ENCODE measurements at places on chromosomes 16 and 17.

GRCh38 chr17:78544881-78545755, 32.1 kb downstream of the DNAH17 start:
- no peak for DNase-seq

DNA sequence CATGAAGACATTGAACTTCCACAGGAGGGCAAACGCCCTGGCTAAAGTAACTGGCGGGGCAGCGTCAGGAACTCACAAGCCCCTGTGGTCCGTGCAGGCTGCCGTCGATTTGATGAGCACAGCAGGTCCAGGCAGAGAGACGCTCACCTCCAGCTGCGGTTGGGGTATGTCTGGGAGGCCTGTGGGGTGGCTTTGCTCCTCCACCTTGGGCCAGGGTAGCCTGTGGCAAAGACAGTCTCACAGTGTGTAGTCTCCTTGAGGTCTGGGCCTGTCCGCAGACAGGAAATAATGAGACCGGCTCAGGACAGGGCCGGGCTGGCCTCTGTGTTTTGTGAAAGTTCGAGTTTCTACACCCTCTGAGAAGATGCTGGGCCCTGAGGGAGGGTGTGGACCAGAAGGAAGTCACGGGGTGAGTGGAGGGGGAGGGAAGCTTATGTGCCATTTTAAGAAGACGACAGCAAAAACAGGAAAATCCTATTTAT, 103.3 kb downstream of the METRNL start:
- no peak for DNase-seq

DNA sequence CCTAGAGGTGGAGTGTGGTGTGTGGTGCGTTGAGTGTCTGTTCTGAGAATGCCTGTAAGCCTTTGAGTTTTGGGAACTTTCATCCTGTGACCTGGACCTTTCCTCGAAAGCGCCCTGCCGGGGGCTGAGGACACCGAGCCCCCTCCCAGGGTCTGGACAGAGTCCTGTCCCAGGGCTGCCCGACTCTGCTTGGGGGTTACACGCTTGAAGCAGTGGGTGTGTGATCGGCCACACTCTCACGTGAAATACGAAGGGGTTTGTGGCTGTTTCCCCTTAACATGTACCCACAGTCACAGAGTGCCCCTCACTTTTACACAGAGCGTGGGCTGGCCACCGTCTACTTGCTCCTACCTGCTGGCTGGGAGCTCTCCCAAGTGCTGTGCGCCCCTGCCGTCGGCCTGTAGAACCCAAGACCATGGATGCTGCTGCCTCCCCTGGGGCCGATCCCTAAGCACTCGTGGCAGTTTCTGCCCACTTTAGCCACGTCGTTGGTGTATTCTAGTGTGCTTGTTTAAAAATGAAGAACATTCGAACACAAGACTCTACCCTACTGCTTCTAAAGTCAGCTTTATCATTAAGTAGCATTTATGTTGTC, 6.8 kb downstream of the ZNF750 start:
- no peak for DNase-seq

- DNase-seq = no peak
Observed at GRCh38 chr17:62707425-62707739, 79.9 kb downstream of the MRC2 start.

- DNase-seq = no peak
Observed at GRCh38 chr16:84854759-84855158, 35.0 kb downstream of the CRISPLD2 start.

GRCh38 chr17:67700037-67700724, 17.6 kb upstream of the NOL11 start:
- DNase-seq = peak; percentile 6

GRCh38 chr17:14749269-14749668, 448.4 kb downstream of the HS3ST3B1 start:
- DNase-seq = no peak

DNA sequence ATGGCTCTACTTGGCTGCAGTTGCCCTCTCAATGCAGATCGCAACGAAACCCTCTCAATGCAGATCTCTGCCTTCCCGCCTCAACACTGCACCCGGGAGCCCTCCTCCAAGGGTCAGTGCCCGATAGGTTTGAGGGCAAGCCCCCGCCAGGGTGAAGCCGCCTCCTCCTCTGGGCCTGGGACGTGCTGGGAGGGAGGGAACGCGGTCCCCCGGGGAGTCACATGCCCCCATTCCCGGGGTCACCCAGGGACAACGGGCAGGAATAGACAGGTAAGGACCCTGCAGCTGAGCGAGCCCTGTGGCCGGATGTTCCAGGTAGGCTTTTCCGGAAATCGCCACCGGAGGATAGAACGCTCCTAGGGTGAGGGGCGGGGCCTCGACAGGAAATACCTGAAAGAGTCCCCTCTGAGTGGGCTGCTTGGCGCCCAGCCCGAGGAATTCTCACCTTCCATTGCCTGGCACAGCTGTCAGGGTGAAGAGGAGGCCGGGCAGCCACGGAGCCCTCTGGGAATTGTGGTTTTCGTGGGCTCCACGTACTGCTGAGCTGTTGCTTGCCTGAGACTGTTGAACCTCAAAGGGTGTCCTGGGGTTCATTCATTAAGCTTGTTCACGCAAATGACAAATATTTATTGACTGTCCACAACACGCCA, 12.8 kb downstream of the ZNF174 start:
- no peak for DNase-seq

GRCh38 chr16:62652441-62653120, 616.3 kb upstream of the CDH8 start:
- no peak for DNase-seq

DNA sequence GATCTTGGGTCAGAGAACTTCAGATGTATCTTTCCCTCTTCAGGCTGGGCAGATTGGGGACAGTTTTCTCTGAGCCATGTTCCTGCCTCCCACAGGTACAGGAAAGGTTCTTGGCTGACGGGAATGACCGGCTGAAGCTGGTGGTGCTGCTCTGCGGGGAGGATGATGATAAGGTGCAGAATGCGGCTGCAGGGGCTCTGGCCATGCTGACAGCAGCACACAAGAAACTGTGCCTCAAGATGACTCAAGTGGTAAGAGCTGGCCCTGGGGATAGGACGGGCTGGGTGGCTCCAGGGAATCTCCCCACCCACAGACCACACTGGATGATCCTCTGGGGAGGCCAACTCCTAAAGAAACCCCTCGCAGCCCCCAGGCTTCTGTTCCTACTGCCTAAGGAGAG, 10.9 kb downstream of the SLC35G3 start:
- no peak for DNase-seq

GRCh38 chr16:87499189-87499486, 6.3 kb upstream of the ZCCHC14 start:
- no peak for DNase-seq

- DNase-seq = no peak
Observed at GRCh38 chr17:19284005-19284959, 47.1 kb downstream of the EPN2 start.

DNA sequence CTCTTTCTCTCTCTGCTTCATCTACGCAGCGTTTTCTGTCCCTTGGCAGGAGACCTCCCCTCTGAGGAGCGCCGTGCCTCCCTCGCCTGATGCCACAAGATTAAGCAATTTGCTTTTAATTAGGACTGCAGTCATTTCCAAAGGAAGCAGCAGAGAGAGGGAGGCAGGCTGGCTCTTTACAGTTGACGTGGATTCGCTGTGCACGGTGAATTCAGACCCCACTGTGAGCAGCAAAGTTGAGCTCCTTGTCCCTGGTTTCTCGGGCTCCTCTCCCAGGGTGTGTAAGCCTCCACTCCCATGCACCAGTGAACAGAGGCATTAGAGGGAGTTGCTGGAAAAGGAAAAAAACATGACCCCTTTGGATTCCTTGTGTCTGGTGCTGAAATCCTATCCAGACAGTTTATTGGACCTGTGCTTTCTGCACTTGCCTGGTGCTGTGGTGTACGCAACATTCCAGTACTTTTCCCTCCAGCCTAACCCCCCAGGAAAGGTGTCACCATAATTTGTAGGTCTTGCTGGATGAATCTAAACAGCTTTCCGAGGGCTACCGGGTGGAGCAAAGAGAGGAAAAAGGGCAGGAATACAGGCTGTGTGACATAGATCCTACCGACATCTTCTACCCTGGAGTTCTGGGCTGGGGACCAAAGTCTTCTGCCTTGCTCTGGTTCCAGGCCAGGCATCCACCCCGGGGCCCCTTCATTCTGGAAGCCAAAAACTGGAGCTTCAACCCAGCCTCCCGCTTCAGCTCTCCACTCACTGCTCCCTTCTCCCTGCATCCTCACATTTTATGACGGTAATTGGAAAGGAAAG, 171.0 kb downstream of the MAF start:
- DNase-seq = no peak

DNA sequence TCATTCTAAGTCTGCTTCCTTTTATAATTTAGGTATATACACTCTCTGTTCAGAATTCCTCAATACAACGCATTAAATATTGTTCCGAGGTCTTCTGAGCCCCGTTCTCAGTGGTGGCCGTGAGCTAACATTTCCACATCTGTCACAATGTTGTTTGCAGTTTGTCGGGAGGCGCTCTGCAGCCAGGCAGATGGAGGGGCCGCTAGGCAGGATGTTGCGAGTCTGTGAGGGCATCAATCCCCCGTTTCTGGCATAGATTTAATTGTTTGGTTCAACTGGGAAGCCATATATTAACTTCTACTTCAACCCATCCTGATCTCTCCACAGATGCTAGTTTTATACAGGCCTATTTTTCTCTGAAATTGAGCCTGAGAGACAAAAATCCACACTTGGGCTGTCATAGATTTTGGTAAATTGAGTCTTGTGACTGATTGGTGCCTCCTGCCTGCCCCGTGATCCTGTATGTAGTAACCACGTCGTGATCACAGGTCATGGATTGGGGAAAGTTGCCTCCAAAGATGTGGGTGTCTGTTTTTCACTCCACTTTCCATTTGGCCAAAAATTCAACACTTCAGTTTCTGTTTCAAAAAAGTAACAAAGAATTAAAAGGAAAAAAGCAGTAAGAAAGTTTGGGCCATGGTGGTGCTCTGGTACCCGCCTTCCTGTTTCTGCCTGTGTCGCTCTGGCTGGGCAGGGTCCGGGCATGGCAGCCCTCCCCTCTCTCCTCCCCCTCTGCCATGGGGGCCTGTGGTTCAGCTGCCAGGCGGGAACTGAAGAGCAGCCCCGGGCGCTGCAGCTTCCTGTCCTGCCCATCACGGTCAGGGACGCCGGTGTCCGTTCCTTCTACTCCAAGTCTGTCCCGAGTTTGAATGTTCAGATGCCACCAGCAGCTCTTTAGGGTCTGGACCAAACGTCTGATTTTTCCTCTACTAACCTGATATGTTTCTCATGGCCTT, 41.5 kb downstream of the RPTOR start:
- no peak for DNase-seq

GRCh38 chr16:2253293-2253692, 1.9 kb upstream of the ECI1 start:
- DNase-seq = no peak

DNA sequence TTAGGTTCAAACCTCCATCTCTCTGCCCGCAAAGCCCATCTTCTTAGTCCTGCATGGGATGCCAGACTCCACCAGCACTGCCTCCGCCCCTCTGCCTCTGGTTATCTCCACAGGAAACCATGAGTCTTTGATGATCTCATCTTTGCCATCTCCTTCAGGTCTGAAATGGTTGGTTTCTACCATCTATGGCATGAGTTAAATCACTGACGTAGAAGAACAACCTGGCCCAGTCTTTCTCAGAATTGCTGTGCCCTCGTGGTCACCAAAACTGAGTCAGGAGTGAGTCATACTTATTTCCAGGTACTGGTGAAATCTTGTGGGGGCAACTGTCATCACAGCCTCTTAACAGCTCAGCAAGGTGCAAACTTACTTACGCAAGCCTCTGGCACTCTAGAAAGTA, 468.7 kb upstream of the C16orf82 start:
- DNase-seq = no peak

- DNase-seq = no peak
Observed at GRCh38 chr17:62045517-62045916, 19.6 kb downstream of the MED13 start.

GRCh38 chr16:88383401-88384221, 852 bp downstream of the ZNF469 start:
- no peak for DNase-seq

DNA sequence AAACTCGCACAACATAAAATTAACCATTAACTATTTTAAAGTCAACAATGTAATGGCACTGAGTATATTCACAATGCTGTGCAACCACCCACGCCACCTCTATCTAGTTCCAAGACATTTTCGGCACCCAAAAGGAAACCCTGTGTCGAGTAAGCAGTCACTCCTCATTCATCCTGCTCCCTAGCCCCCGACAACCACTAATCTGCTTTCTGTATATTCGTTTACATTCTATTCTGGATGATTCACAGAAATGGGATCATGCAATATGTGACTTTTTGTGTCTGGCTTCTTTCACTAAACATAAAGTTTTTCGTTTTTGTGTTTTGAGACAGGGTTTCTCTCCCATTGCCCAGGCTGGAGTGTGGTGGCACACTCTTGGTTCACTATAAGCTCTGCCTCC, 42.2 kb upstream of the HAPSTR1 start:
- no peak for DNase-seq

- DNase-seq = no peak
Observed at GRCh38 chr17:81034168-81034777, 678 bp upstream of the BAIAP2 start.

- DNase-seq = no peak
Observed at GRCh38 chr16:11276896-11277593, 765 bp upstream of the PRM2 start.

GRCh38 chr17:44197980-44198720, 1.5 kb downstream of the ATXN7L3 start:
- no peak for DNase-seq

DNA sequence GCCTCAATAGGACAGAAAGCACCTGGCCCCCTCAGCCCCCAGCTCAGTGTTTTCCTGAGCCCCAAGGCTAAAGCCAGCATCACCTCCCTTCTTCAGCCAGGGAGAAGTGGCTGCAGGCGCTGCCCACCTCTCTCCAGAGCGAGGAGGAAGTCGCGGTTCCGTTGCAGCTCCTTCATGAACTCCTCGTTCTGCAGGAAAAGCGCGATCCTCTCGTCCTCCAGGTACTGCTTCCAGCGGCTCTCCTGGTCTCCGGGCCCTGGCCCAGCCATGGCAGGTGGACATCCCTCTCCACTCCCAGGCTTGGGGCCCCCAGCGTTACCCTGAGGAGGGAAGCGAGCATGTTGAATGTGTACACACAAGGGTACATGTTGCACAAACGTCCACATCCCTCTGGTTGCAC, 22.7 kb upstream of the MRPS23 start:
- DNase-seq = no peak

- DNase-seq = peak; percentile 94
Observed at GRCh38 chr17:28318759-28319597, at the start of gene TMEM97. TSS of gene TMEM97 (plus strand) at chr17:28319200. CDS start at chr17:28319240, 40 bp downstream.

- DNase-seq = no peak
Observed at GRCh38 chr16:57038166-57038565, 48.8 kb downstream of the NLRC5 start.

DNA sequence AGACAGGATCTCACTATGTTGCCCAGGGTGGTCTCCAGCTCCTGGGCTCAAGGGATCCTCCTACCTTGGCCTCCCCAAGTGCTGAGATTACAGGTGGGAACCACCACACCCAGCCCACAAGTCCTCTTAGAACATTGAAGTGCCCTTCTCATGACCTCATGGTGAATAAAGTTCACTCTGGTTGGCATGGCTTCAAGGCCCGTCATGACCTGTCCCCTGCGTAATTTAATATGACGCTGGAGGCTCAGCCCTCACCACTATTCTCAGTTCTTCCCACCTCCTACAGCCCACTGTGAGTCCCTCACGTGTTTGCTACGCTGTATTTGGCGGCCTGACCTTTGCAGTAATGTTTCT, 1.9 kb downstream of the ENDOV start:
- DNase-seq = no peak

Measured in NCI-H1417 treated with DMSO at 0.1 percent for 48 hours (cell line).